ENCODE measurements at places on chromosomes 11 and 22. TPM values are rescaled to one million over a fixed set of nuclear protein-coding genes. Genes with fewer than 3 reads are reported as not detected.

DNA sequence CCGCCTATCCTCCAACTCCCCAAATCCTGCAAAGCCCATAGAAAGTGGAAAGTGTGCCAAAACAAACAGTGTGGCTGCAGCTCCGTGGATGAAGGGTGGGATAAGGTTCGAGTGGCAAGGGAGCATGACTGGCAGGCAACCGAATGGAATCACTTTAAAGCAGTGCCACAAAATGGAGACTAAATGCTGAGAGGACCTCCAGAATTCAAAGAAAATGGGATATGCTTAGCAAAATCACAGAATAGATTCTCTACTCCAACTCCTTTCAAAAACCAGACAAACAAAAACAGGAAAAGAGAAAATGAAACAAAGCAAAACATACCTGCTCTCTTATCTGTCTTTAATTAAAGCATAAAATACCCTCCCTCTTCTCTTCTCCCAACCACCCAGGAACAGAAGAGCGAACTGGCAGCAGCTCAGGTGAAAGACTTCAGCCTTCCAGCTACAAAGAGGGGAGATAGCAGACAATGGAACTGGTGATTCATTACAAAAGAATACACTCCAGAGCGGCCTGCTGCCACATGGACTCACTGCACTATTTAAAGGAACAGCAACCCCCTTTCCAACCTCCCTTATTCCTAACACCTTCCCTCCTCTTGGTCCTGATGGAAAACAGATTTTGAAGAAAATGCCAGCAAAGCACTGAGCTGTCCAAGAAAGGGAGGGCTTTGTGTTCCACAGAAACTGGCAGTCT, 118.5 kb downstream of the APOL5 start:
- no peaks in the 10 kb centered on the region for H3K36me3 ChIP-seq
- H3K27ac ChIP-seq: no peak overlapping the region
- DNase-seq: no peak

DNA sequence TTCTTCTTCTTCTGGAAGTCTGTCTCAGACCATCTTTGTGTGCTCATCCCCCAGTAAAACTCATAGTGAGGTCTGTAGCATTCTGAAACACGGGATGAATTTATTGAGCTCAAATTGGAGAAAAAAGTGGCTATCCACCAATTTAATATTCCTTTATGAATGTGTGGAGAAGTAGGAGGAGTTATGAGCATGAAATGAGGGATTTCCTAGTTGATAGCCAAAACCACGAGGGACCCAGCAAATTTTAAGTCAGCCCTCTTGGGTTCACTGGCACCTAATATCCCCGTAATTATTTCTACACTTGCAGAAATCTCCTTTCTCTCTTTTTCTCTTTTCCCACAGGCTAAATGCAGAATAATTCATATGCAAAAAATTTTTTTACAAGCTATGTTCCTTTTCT, at the start of gene OR52A1:
Gene OR52A1, minus strand, starts transcription at position 101 of the 400 bp plus-strand sequence. CDS start 2,388 bp downstream, outside the sequence.
- no peak for DNase-seq
- no peak within 1 kb of the TSS for H3K27ac ChIP-seq
- H3K4me3 ChIP-seq: no peak within 1 kb of the TSS
- no peaks in the 10 kb centered on the region for H3K36me3 ChIP-seq
- H3K27me3 ChIP-seq: peaks cover 3% of the 10 kb centered on the region

DNA sequence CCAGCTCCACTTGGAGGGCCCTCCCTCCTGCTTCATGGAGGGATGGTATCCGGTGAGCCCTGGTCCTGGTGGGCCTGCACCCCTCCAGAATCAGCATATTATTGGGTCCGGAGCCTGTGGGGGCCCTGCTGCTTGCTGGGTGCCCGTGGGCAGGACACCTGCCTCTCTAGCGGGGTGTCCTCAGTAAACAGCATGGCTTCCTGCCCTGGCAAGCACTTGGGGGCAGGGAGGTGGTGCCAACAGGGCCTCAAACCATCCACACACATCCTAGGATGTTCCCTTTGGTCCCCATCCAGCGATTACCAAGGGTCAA, 108.3 kb downstream of the CTTN start:
- H3K27ac ChIP-seq: no peak overlapping the region
- H3K4me3 ChIP-seq: no peak overlapping the region
- DNase-seq: no peak
- H3K36me3 ChIP-seq: no peaks in the 10 kb centered on the region
- no peaks in the 10 kb centered on the region for H3K27me3 ChIP-seq
- no peaks in the 10 kb centered on the region for H3K4me1 ChIP-seq

- no peak overlapping the region for H3K4me3 ChIP-seq
- no peaks in the 10 kb centered on the region for H3K27me3 ChIP-seq
- H3K4me1 ChIP-seq: no peaks in the 10 kb centered on the region
- no peak overlapping the region for H3K27ac ChIP-seq
Observed at GRCh38 chr11:2662024-2662312, 37.8 kb downstream of the KCNQ1OT1 start.

DNA sequence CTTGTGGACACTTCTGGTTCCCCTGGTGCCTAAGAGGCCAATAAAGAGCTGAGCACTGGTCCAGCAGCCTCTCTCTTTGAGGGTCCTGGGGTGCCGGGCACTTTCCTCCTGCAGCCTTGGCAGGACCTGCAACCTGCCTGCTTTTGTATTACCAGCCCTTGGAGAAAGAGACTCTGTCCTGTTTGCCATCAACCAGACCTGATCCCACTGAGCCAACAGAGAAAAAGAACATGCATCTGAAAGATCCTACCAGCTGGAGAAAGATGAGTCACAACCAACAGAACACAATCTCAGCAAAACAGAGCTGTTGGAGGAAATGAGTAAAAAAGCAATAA, 321.0 kb downstream of the DDX10 start:
- no peaks in the 10 kb centered on the region for H3K27me3 ChIP-seq
- H3K27ac ChIP-seq: no peak overlapping the region
- no peak for DNase-seq
- no peaks in the 10 kb centered on the region for H3K4me1 ChIP-seq

GRCh38 chr22:49307481-49307830, 520.2 kb downstream of the BRD1 start:
- no peak overlapping the region for H3K27ac ChIP-seq
- no peaks in the 10 kb centered on the region for H3K36me3 ChIP-seq
- H3K4me3 ChIP-seq: no peak overlapping the region

DNA sequence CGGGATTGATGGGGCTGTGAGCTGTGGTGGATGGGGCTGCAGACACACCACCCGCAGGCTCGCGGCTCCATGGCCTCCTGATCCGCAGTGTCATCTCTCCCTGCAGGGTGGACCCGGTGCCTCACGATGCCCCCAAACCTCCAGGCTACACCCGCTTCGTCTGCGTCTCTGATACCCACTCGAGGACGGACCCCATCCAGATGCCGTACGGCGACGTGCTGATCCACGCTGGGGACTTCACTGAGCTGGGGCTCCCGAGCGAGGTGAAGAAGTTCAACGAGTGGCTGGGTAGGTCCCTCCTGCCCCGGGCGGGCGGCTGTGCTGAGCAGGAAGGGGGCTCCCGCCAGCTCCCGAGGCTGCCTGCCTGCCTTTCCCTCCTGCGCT, 23.1 kb downstream of the MPPED1 start:
- no peaks in the 10 kb centered on the region for H3K27me3 ChIP-seq
- no peak overlapping the region for H3K4me3 ChIP-seq
- no peaks in the 10 kb centered on the region for H3K4me1 ChIP-seq

GRCh38 chr11:91686700-91687099, 537.9 kb upstream of the FAT3 start:
- no peaks in the 10 kb centered on the region for H3K4me1 ChIP-seq
- H3K27me3 ChIP-seq: no peaks in the 10 kb centered on the region
- no peaks in the 10 kb centered on the region for H3K36me3 ChIP-seq

- H3K4me3 ChIP-seq: no peak overlapping the region
- no peaks in the 10 kb centered on the region for H3K36me3 ChIP-seq
- no peaks in the 10 kb centered on the region for H3K27me3 ChIP-seq
- no peak for DNase-seq
Observed at GRCh38 chr11:85438328-85438727, 188.8 kb downstream of the DLG2 start.

DNA sequence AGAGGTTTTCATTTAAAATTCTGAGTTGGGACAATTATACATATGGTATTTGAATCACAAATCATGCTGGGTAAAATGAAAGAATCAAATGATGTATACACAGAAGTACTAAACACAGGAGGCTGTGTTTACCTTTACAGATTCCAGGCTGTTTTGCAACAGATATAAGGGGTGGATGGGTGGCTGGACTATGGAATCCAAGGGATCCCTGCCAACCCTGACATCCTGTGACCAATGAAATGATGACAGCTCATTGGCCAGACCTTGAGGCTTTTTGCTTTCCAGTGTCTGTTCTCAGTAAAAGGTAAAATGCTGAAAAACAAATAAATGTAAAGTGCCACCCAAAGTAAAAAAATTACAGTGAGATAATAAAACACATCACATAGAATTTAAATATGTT, 3.3 kb upstream of the DDI1 start:
- H3K4me1 ChIP-seq: no peaks in the 10 kb centered on the region
- DNase-seq: no peak
- H3K27ac ChIP-seq: no peak overlapping the region
- no peak overlapping the region for H3K4me3 ChIP-seq
- H3K36me3 ChIP-seq: no peaks in the 10 kb centered on the region

- no peaks in the 10 kb centered on the region for H3K4me1 ChIP-seq
- no peaks in the 10 kb centered on the region for H3K36me3 ChIP-seq
Observed at GRCh38 chr11:111557425-111558111, 17.0 kb downstream of the LAYN start.

GRCh38 chr11:47399860-47400767, 8.3 kb upstream of the SLC39A13 start:
- DNase-seq: peak; percentile 71
- H3K36me3 ChIP-seq: no peaks in the 10 kb centered on the region
- H3K27me3 ChIP-seq: no peaks in the 10 kb centered on the region
- peaks cover 45% of the 10 kb centered on the region for H3K4me1 ChIP-seq

TMEM191B gene
- 6.1 TPM for polyA plus RNA-seq

FAM111B gene
- polyA plus RNA-seq: 3.6 TPM

C11orf52 gene
- not detected for polyA plus RNA-seq

UCP3 gene
- polyA plus RNA-seq: 8.9 TPM

LMNTD2 gene
- 29.6 TPM for polyA plus RNA-seq

RTN4R gene
- polyA plus RNA-seq: 0.79 TPM

TRIM34 gene
- polyA plus RNA-seq: 19.9 TPM

KLHL22 gene
- polyA plus RNA-seq: 37.0 TPM
